CD8-positive, alpha-beta memory T cell (primary cell): ENCODE measurements at places on chromosomes 5 and 9.
A peak's percentile ranks its signal among the peaks of the same experiment; 100 is the strongest.

- DNase-seq: no peak
Measured at GRCh38 chr9:112719241-112719691, 1.3 kb upstream of the INIP start.

- DNase-seq: no peak
Measured at GRCh38 chr9:34158362-34158869, 20.4 kb upstream of the UBAP1 start.

GRCh38 chr9:119221276-119221675, 148.0 kb downstream of the BRINP1 start:
- DNase-seq: no peak

- DNase-seq: no peak
Measured at GRCh38 chr5:54669285-54669684, 151.7 kb downstream of the SNX18 start.

DNA sequence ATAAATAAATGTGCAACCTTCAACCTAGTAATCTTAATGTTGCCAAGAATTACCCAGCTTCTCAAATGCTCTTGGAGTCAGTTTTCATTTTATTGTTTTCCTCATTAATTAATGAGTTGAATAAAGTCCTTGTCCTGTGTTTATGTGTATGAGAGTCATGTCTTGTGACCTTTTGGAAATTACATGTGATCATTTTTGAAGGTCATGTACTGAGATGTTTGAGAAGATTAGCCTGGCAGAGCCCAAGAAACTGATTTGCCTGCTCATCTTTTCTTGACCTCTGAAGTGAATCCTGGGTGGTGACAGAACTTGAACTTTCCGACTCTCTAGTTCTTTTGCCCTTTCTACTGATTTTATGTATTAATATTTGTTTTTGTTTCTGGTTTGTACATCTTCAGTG, 15.4 kb downstream of the ANKRA2 start:
- no peak for DNase-seq

- no peak for DNase-seq
Measured at GRCh38 chr9:93459432-93459847, 6.1 kb upstream of the FAM120AOS start.

GRCh38 chr5:111853748-111854147, 96.8 kb upstream of the NREP start:
- DNase-seq: no peak

DNA sequence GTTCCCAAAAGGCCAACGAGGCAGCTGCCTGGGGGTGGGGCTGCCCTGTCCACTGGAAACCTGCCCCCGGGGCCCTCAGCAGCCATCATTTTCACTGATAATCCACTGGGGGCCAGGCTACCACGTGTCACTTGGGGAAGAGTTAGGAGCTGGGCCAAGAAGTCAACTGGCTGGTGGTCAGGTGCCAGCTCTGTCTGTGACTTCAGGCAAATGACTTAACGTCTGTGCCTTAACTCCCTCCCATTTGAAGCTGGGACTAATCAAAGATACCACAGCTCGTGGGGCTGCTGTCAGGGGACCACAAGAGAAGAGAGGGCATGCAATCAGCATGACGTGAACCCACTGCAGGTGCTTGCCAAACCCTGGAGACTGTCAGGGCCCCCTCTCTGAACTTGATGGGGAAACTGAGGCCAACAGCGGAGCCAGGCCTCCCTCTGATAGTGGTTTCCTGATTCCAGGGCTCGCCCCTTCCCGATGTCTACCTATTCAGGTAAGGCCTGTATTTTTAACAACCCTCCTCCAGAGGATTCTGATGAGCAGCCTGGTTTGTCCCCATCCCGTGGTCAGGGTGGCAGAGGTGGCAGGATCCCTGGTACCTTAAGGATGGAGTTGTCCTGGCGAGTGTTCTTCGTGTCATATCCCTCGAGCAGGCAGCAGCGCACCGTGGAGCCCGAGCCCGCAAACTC, 12.3 kb upstream of the DPM2 start:
- DNase-seq: no peak

GRCh38 chr5:172002840-172003512, 3.5 kb downstream of the FBXW11 start:
- no peak for DNase-seq

GRCh38 chr9:130781569-130781968, 53.5 kb upstream of the ABL1 start:
- no peak for DNase-seq

DNA sequence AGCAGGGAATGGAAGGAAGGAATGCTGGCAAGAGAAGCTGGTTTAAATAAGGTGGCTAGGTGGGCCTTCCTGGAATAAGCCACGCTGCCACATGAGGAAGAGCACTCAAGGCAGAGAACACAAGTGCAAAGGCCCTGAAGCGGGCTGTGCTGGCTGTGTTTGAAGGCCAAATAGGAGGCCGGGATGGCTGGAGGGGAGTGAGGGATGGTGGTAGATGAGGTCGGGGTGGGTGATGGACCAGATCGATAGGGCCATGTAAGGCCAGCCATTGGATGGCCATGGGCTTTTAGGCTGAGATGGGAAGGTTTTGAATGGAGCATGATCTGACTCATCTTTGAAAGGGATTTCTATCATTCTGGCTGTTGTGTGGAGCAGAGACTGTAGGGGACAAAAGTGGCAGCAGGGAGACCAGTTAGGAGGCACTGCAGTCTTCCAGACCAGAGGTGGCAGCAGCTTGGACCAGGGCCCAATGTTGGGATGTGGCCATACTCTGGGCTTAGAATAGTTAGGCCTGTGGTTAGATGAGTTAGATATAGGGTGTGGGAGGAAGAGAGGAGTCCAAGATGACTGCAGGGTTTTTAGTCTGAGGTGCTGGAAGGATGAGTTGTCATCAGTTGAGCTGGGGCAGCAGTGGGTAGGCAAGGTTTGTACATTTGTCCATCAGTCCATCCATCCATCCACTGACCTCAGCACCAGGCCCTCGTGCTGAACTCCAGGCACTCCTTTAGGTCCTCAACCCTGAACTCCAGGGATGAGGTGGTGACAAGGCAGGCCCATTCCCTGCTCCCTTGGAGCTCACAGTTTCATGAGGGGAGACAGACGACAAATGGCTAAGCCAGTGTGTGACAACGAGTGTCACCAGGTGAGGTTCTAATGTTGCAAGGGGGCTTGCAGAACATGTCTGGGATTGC, 30.3 kb downstream of the NDST1 start:
- no peak for DNase-seq

- DNase-seq: peak; percentile 70
Measured at GRCh38 chr5:139747583-139748504, 47.8 kb upstream of the PSD2 start.

GRCh38 chr5:10981932-10982331, 220.9 kb upstream of the DAP start:
- DNase-seq: no peak

GRCh38 chr5:80668016-80668969, 13.5 kb upstream of the DHFR start:
- no peak for DNase-seq

- DNase-seq: no peak
Measured at GRCh38 chr9:122991370-122991830, 42.1 kb upstream of the GPR21 start.

- DNase-seq: no peak
Measured at GRCh38 chr9:119349351-119349825, 19.8 kb downstream of the BRINP1 start.

DNA sequence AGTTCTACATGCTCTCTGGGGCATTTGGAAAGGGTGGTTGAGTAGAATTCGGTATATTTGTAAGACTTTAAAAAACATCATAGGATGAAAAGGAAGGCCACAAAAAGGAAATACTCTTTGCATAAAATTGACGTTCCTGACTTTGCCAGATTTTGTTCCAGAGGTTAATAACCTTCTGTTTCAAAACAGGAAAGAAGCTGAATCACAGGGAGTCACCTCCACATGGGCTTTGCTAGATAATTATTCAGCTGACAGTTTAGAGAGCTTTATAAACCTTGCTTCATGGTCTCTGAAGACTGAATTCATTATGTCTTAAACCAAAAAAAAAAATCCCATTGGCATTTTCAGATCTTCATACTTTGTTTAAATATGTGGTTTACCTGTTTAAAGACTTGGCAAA, 203.7 kb downstream of the SEMA6A start:
- DNase-seq: no peak

- DNase-seq: no peak
Measured at GRCh38 chr5:35198686-35199085, 31.6 kb downstream of the PRLR start.
